AG04450 (cell line): ENCODE measurements at places on chromosomes 1 and 21.

DNA sequence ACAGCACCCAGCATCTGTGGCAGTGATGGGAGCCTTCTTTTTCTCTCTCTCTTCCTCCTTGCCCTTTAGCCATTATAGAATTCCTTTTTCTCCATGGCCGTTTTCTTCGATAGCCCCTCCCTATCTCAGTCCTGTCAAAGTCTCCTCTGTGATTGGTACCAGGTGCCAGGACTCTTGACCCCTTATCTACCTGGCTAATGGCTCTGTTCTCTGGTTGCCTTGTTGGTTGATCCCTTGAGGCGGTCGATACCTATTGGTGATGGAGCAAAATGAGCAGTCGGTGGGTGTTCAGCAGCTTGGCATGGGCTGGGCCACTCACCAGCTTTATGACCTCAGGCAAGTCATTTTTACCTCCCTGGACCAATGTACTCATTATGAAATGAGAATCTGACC is 2.0 kb downstream of the ATF3 start:
- no peak for DNase-seq

GRCh38 chr1:116062201-116062600 is 49.0 kb upstream of the MAB21L3 start:
- no peak for DNase-seq

DNA sequence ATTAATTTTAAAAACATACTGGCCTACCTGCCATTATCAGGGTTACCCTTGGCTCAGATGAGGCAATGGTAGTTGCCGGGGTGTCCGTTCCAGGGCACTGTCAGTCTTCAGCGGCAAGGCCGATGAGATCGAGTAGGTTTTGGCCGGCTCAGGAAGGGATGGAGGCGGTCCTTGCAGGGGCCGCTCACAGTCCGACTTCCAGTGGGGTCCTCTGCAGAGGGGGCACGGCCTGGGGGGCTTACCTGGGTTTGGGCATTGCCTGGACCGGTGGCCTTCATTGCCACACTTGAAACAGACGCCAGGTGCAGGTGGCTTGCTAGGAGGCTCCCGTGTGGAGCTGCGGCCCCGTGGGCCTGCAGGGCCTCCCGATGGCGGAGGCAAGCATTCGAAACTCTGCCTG is 2.5 kb downstream of the ERVH48-1 start:
- DNase-seq = no peak

GRCh38 chr1:26145041-26145959 is 13.6 kb upstream of the FAM110D start:
- DNase-seq = peak; percentile 61
